Hindlimb muscle (tissue), 1 donor: ENCODE measurements at places on chromosomes 12 and 14. TPM values are rescaled to one million over a fixed set of nuclear protein-coding genes. Genes with fewer than 3 reads are reported as not detected.

Gene KITLG
- 13.1 TPM for polyA plus RNA-seq

- DNase-seq: no peak
These were observed 37.8 kb downstream of the MARK3 start for GRCh38 chr14:103423050-103423461.

GRCh38 chr12:25689996-25690501 lies 137.0 kb upstream of the LMNTD1 start:
- DNase-seq: no peak

DNA sequence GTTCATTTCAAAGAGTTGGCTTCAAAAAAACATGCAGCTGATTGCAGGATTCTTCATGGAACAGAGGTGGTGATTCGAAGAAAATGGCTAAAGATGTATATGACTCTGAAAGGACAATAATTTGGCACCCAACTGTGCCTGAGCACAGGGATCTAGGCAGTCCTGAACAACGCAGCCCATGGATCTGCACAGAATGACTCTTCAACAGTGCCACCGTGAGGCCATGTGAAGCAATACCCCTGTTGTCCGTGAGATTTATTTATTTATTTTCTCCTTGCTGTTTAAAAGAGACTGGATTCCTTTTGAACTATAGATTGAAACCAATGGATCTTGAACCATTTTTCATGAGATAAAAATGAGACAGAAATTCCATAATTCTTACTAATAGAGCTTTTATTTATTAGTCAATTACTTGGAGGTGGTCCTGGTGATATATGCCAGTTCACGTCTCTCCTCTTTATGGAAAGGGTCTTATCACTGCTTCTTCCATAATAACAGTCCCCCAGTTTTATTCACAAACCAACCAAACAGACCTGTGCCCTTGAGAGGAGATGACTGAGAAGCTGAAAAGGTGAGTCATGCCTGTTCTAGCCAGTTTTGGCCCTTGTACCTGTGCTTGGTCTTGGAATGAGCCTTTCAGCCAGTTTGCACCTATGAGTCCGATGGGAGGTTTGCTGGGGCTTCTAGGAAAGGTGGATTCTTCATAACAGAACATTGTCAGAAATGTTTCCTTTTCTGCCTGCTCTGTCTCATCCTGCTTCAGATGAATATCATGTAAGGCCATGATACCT lies 1598.3 kb downstream of the AACS start:
- no peak for DNase-seq

GRCh38 chr14:64800000-64800399 lies 79.7 kb downstream of the SPTB start:
- DNase-seq: no peak
